Testis (tissue), 5 donors: ENCODE measurements at places on chromosomes 11 and 22. TPM values are rescaled to one million over a fixed set of nuclear protein-coding genes. Genes with fewer than 3 reads are reported as not detected.

Gene CRELD2
- 57.9 TPM for total RNA-seq

GRCh38 chr11:44067266-44067665 lies 1.2 kb downstream of the ACCS start:
- no peak for DNase-seq
- H3K4me1 ChIP-seq = peaks cover 7% of the 10 kb centered on the region
- H3K27ac ChIP-seq = no peak overlapping the region
- no peak overlapping the region for H3K4me3 ChIP-seq
- no peaks in the 10 kb centered on the region for H3K36me3 ChIP-seq

GRCh38 chr22:20396639-20397038 lies 2.7 kb downstream of the ZNF74 start:
- no peaks in the 10 kb centered on the region for H3K27me3 ChIP-seq
- H3K4me3 ChIP-seq = no peak overlapping the region
- H3K4me1 ChIP-seq = peaks cover 3% of the 10 kb centered on the region
- H3K36me3 ChIP-seq = no peaks in the 10 kb centered on the region

GRCh38 chr11:24683583-24683982 lies 186.7 kb downstream of the LUZP2 start:
- H3K36me3 ChIP-seq = no peaks in the 10 kb centered on the region
- no peaks in the 10 kb centered on the region for H3K4me1 ChIP-seq
- DNase-seq = no peak
- no peak overlapping the region for H3K4me3 ChIP-seq
- no peak overlapping the region for H3K27ac ChIP-seq

DNA sequence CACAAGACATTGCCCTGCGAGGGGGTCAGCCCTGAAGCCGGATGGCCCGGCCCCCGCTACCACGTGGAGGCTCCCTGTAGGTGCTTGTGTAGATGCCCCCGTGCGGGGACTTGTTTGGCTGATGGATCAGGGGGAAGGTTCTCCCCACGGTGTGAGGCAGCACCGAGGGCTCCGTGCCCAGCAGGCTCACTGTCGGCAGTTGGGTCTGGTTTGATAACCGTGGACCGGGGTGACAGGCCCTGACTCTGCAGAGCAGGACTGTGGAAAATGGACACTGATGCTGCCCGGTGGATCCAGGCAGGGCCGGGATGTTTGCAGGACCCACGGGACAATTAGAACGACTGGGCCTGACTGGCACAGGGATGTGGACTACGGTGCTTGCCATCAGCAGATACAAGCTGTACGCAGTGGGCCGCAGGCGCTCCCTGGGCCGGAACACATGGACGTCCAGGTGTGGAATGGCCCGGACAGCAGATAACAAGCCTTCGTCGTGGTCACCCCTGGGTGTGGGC lies 19.0 kb downstream of the KCNQ1 start:
- DNase-seq = no peak
- no peaks in the 10 kb centered on the region for H3K27me3 ChIP-seq
- H3K36me3 ChIP-seq = no peaks in the 10 kb centered on the region
- H3K4me1 ChIP-seq = peaks cover 45% of the 10 kb centered on the region

DNA sequence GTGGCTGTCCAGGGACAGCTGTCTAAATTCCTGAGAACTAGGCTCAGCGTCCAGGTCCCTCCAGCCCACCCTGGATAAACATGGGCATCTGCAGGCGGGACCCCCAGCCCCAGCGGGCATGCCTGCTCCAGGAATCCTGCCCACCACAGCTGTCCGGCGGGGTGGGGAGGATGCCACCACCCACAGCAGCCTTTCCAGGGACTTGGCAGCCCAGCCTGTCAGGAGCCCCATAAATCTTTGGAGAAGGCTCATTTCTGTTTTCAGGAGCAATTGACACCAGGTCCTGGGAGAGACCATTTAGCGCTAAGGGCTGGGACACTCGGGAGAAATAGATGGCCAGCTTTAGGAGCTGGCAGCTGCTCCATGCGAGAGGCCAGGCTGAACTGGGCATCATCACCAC lies 358.9 kb downstream of the CADM1 start:
- H3K27me3 ChIP-seq = no peaks in the 10 kb centered on the region
- DNase-seq = no peak
- H3K4me1 ChIP-seq = no peaks in the 10 kb centered on the region
- H3K36me3 ChIP-seq = no peaks in the 10 kb centered on the region
- no peak overlapping the region for H3K4me3 ChIP-seq

- no peak for DNase-seq
- H3K27ac ChIP-seq = no peak overlapping the region
- no peaks in the 10 kb centered on the region for H3K36me3 ChIP-seq
- H3K27me3 ChIP-seq = no peaks in the 10 kb centered on the region
Measured at GRCh38 chr11:92894197-92894596, 75.3 kb upstream of the MTNR1B start.
